ENCODE measurements at places on chromosomes 2 and 18.

GRCh38 chr2:161075701-161076100, 84.5 kb upstream of the TANK start:
- DNase-seq: no peak

DNA sequence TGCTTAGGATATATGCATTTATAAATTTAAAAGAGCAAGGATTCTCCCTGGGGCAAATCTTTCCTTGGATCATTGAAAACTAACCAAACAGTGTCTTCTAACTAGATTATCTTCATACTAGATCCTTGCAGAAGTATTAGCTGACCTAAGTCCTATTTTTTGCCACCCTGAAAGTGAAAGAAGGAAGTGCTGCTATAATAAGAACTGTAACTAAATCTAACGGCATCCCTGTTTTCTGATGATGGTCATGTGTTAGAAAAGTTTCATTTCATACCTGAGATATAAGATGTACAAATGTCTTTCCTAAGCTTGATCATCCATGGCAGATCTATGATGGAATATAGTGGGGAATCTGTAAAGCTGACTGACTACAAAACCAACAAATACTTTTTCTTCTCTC, 102.7 kb downstream of the MAP2 start:
- DNase-seq: no peak

- DNase-seq: no peak
These were observed 62.9 kb downstream of the EML4 start for GRCh38 chr2:42232024-42232423.

- no peak for DNase-seq
These were observed 191.8 kb downstream of the KCNH7 start for GRCh38 chr2:162646794-162647193.

DNA sequence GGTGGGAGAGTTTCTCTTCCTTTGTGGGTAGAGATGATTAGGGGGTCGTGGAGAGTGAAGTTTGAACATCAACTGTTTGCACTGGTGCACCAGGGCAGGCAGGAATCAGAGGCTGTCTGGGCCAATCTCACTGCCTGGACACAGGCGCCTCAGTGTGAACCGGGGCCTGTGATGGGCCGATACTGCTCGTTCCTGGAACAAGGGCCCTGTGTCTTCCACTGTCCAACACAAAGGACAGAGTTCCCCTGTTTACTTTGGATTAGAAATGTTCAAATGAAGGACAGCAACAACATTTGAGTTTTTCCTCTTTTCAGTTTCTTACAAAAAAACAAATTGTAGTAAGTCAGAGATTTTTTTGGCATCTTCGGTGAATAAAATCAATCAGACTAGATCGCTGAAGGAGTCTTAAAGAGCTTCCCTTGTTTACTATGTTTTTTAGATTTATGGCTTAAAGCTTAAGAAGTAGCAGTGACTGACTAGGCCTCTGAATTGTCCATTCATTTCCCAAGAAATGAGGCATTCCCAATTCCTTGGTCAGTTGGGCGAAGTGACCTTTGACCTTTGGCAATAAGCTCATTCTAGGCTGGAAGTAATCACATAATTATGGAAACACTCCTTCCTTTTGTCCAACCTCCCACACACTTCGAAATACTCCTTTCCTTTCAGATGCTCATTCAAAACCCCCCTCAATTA, 11.6 kb upstream of the TGFA start:
- DNase-seq: no peak

GRCh38 chr2:8581601-8582041, 100.2 kb upstream of the ID2 start:
- DNase-seq: no peak

DNA sequence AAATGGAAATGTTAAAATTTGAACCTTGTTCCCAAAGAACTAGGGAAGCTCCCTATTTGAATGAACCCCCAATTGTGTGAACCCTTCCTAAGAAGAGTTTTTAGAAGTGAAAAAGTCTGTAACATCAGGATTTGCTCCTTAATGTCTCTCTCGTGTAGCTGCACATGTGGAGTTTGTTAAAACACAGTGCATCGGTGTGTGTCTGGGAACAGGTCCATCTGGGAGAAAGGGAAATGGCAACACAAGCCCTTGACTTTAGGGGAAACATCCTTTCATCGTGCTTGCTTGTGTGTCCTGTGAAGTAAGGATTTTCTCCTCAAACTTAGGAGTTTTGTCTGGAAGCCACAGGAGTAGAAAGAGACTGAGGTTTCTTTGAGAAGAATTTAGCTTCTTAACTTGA, 203.9 kb downstream of the PRKCE start:
- DNase-seq: no peak

GRCh38 chr2:205758051-205758450, 75.8 kb downstream of the NRP2 start:
- no peak for DNase-seq

DNA sequence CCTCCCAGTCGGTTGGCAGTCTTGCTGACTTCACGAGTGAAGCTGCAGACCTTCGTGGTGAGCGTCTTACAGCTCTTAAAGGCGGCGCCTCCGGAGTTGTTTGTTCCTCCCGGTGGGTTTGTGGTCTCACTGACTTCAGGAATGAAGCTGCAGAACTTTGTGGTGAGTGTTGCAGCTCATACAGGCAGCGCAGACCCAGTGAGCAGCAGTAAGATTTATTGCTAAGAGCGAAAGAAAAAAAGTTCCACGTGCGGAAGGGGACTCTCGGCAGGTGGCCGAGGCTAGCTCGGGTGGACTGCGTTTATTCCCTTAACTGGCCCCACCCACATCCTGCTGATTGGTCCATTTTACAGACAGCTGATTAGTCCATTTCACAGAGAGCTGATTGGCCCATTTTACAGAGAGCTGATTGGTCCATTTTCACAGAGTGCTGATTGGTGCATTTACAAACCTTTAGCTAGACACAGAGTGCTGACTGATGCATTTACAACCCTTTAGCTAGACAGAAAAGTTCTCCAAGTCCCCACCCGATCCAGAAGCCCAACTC, 240.3 kb downstream of the LRATD1 start:
- DNase-seq: no peak

- no peak for DNase-seq
These were observed 99.7 kb upstream of the UGP2 start for GRCh38 chr2:63741884-63742579.

- DNase-seq: no peak
These were observed 168.4 kb downstream of the NDUFA10 start for GRCh38 chr2:239856620-239857285.

DNA sequence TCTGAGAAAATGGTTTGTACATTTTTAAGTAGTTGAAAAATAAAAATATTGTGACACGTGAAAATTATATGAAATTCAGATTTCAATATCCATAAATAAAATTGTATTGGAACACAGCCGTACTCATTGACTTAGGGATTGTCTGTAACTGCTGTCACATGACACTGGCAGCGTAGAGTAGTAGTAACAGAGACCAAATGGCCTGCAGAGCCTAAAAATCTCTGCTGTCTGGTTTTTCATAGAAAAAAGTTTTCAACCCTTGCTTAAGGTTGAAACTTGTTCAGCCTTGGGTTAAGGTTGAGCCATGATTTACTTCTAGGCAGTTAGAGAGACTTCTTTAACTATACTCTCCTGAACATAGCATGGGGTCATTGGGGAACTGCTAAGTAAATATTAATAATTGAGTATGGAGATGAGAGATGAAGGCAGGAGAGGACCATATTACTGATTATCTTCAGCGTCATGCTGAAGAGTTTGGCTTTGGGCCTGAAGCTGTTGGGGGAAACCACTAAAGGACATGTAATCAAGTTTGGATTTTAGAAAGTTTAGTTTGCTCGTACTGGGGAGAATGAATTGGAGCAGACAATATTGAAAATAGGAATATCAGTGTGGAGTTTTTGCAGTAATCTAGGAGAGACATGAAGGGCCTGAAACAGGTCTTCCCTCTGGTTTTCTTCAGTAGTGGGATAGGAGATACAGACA, 16.2 kb downstream of the EML4 start:
- no peak for DNase-seq

- no peak for DNase-seq
These were observed 11.0 kb upstream of the LGALSL start for GRCh38 chr2:64442801-64443429.

- DNase-seq: no peak
These were observed 247.7 kb downstream of the ZNF385B start for GRCh38 chr2:179613701-179614100.

DNA sequence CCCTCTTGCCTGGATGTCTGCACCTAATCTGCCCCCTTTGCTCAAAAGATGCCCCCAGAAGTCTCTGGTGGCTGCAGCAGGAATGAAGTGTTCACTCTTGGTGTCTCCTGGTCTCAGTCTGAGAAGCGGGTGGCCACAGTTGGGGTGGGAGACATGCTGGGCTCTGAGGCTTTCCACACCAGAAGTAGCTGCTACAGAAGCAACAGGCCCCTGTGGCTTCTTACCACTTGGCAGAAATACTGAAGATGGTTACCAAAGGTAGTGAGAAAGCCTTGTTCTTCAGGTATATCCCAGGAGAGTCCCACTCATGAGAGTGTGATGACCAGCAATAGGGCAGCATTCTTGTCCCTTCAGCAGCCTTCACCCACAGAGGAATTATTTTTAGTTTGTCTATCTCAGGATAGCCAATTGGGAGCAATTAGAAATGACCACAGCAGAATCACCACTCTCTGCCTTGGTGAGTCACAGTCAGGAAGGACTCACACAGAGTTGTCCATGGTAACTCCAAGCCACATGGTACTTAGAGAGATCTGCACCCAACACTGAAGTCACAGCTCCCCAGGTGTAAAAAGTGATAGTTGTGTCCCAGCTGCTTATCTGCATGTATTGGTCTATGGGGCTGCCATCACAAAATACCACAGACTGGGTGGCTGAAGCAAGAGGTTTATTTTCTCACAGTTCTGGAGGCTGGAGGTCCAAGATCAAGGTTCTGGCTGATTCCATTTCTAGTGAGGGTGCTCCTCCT, 169.8 kb upstream of the ID2 start:
- DNase-seq: no peak

GRCh38 chr2:230225486-230225885, at the start of gene SP140:
SP140 (plus strand) TSS chr2:230225736; CDS start chr2:230225845, 109 bp downstream.
- DNase-seq: no peak

- DNase-seq: no peak
These were observed 1.4 kb downstream of the CYRIA start for GRCh38 chr2:16664052-16664731.

DNA sequence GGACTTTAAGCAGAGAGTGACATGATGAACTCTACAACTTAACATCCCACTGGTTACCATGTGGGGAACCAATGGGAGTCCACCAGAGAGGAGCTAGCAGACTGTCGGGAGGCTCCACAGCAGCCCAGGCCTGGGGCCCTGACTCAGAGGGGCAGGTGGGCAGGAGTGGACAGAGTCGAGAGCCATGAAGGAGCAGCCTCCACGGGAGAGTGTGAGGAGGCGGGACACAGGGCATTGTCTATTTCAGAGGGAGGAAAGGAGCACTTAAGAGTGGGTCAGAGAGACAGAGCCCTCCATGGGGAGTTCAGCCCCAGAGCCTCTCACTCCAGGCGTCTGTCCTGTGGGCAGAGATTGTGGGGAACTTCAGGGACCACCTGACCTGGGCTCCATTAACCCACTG, 118.7 kb downstream of the CYP26B1 start:
- DNase-seq: no peak

- no peak for DNase-seq
These were observed 2.7 kb downstream of the CDH20 start for GRCh38 chr18:61335684-61336555.

DNA sequence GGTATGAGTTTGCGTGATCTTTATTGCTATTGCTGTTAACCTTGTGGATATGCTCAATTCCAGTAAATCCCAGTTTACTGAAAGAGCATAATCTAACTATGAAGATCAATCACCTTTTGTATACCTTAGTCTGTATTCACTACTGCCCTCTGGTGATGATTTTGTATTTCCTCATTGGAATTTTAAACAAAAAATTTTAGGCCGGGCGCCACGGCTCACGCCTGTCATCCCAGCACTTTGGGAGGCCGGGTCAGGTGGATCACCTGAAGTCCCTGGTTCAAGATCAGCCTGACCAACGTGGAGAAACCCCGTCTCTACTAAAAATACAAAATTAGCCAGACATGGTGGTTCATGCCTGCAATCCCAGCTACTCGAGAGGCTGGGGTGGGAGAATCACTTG, 5.1 kb downstream of the COMMD1 start:
- no peak for DNase-seq

GRCh38 chr2:45982096-45982495, 315.1 kb upstream of the EPAS1 start:
- no peak for DNase-seq

DNA sequence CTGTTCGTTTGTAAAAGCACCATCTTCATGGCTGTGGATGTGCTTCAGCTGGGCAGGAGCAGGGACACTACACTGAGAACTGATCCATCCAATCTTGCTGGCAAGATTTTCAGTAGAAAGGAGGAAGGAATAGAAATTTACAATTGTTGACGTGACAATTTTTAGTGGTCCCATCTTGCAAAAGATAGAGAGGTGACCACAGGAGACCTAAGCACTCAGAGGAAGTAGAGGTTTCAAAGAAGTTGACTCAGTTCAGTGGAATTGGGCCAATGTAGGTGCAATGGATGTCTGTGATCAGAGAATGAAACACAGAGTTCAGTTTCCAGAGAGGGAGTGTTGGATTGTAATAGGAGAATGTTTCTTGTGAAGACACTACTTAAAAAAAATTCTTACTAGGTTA, 1.4 kb downstream of the UGT1A5 start:
- no peak for DNase-seq

DNA sequence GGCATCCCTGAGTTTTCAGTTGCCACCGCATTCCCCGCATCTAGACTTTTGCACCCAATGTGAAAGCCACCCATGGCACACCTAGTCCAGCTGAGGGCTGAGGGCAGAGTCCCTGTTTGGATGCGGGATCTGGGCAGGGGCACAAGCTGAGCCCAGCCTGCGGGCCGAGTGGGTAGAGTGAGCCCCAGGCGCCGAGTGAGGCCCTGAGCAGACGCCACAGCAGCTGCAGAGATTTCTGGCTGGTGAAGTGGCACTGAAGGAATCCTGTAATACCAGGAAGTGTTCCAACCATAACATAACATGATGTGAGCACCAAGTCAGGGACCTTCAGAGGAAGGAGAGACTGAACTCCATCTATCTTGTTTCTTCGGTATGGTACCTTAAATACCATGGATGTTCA, 27.7 kb upstream of the FRZB start:
- no peak for DNase-seq

DNA sequence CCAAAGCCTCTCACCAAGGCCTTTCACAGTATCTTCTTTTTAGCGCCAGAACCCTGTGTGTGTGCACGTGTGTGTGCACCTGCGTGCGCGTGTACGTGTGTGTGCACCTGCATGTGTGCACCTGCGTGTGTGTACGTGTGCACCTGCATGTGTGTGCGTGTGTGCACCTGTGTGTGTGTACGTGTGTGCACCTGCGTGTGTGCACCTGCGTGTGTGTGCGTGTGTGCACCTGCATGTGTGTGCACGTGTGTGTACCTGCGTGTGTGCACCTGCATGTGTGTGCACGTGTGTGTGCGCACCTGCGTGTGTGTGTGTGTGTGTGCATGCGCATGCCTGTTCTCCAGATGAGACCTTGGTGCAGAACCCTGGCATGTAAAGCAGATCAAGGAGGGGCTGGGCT, 131.4 kb upstream of the HDAC4 start:
- no peak for DNase-seq

Data from cortex of kidney (tissue), 1 donor.